Stimulated activated CD8-positive, alpha-beta memory T cell treated with anti-CD3 and anti-CD28 coated beads, Interleukin-2, amount 100 ng/mL, for 1 hour (primary cell): ENCODE measurements at places on chromosomes 5 and 9.

DNA sequence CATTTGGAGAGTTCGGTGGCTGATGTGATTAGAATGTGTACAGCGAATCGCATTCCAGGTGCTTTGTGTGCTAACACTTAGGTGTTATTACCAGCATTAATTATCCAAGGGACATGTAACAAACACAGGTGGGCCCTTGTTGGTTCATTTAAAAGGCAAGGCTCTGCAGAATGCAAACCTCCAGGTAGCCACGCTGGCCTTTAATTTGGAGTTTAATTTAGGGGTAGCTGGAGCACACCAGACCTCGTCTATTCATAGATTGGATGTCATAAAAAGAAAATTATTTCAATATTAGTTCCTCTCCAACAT, 191.1 kb downstream of the MAT2B start:
- DNase-seq = no peak

GRCh38 chr9:68508547-68508946, 32.1 kb downstream of the TMEM252 start:
- DNase-seq = no peak

- no peak for DNase-seq
Measured at GRCh38 chr9:78830301-78830700, 533.4 kb downstream of the PSAT1 start.

DNA sequence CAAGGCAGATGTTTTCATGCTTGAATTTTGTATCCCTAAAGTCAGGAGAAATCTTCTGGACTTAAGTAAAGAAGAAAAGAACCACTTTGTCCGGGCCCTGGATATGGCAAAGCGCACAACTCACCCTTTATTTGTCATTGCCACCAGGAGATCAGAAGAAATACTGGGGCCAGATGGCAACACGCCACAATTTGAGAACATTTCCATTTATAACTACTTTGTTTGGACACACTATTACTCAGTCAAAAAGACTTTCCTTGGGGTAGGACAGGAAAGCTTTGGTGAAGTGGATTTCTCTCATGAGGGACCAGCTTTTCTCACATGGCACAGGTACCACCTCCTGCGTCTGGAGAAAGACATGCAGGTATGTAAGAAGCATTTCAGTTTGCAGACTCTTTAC, 2.3 kb downstream of the TYRP1 start:
- no peak for DNase-seq

DNA sequence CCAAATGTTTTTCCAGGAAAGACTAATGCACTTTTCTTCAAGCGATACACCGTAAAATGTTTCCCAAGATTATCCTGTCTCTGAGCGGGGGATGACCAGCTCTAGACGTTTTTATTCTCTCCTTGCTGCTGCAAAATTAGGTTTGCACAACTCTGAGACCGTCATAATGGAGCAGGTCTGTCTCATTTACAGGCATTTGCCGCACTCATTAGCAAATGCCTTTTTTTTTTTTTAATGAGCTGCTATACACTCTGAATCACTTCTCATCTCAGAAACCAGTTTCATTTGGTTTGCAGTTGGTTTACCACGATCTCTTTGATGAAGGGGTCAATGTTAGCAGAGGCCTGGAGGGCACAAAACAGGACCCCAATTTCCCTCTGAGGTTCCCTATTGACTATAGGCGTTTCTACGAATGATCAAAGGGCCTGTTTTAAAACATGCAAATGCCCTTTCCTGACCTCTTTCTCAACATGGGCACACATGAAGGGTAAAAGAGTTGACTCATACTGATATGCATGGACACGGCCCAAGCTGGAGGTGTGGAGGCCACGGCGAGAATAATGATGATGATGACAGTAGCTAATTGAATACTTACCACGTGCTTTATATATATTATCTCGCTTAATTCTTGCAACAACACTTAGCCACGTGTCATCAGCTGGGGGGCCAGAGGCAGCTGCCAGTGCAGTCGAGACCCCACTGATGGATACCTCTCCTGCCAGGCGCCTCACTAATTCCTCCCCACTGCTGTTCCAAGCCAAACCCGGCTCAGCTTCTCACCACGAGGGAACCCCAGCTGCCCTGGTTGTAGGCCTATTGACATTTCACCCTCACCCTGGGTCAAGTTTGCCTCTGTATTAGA, 89.9 kb upstream of the PTCH1 start:
- DNase-seq = no peak

GRCh38 chr9:37290366-37290939, 132.0 kb upstream of the GRHPR start:
- no peak for DNase-seq

GRCh38 chr9:126293522-126293889, 33.1 kb upstream of the MVB12B start:
- no peak for DNase-seq

DNA sequence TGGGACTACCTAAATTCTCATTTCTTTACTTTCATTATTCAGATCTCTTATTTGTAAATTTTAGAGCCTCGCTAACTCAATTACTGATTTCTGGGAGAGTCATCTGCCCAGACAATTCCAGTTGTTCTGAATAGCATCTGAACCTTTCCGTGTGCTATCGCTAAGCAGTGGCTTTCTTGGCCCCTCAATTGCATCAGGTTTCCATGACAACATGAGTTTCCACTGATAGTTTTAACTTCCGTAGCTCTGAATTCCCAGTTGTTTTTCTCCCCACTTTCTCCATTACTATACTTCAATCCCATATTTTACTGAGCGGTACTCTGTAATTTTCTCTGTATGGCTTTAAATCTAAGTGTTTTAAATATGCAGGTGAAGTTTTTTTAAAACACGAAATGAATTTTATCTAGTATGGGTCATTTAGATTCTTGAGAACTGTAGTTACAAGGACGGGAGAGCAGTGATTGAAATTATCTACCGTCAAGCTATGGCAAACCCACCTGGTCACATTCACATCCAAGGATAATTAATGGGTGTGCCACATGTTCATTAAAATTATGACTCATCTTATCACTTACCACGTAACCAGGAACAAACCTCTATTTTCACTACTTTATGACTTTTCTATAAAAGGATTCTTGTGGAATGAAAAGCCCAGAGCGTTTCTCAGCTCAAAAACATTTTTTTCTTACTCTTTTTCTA, 223.5 kb upstream of the PCSK5 start:
- DNase-seq = no peak

DNA sequence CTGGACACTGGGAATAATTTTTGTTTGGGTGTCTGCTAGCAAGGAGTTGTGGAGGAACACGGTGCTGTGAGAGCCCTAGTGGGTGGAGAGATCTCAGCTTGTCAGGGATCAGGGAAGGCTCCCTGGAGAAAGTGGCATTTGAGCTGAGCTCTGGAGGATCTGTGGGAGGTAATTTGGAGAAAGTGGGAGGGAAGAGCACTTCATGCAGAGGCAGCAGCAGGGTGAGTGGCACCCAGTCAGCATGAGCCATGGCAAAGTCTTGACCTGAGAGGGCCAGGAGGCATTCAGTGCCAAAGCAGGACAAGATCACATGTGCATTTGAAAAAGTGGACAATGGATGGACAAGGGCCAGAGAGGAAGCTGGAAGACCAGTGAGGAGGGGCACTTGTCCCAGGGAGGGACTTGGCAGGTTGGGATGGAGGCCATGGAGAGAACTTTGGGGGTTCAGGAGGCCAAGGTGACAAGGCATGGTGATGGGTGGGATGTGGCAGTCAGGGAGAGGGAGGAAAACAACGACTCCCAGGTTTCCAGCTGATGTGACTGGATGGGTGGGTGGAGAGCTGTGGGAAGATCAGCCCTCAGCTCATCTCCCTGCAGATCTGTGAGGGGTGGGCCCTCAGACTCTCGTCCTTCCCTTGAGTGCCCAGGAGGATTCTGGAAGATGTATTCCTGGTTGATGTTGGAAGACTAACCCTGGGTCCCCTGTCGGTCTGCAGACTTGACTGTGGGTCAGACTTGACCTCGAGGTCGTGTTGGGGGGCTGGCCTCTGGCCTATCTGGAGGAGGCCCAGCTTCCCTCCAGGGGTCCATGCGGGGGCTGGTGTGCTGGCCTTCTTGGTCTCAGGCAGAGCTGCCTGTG, 68.9 kb upstream of the PITX1 start:
- DNase-seq = no peak

DNA sequence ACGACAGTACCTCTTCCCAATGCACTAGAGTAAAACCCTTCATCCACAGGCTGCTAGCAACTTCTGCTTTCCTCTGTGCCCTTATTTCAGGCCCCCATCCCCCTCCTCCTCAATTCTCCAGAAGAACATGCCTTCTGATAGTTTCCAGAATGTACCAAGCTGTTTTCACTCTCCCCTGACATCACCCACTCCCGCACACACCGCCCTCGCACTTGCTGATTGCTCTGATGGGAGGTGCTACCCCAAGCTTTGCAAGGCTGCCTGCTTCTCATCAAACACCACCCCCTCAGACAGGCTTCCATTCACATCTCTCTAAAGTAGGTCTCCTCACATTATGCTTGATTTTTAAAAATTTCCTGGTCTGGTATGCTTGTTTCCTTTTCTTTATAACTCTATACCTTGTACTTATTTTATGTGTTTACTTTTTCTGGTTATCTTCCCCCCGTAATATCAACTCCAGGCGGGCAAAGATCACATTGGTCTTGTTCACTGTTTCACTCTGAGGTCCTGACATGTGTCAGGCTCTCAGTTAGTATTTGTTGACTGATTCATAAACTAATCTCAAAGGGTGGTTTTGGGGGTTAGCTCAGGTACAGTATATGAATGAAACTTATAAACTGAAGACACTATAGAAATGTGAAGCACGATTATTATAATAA, 91.0 kb upstream of the C9orf72 start:
- no peak for DNase-seq

DNA sequence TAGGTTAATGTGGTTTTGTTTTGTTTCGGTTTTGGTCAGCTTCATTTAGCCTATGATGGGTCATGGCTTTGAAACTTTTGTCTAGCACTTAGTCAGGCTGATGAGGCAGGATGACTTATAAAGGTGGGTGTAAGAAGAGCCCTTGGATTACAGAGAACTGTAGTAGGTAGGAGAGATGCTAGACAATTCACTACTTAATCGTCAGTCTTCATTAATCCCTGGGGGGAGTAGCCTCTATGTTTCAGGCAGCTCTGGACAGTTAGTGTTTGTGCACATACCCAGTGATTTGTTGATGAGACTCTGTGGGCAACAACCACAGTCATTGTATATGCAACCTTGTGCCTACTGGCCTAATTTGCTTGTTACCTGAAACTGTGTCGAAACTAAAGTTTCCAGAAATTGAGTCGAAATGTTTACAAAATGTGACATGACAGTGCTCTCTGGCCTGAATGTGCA, 113.3 kb downstream of the MTREX start:
- DNase-seq = no peak

GRCh38 chr5:95393279-95393678, 2.1 kb downstream of the FAM81B start:
- no peak for DNase-seq

- DNase-seq = no peak
Measured at GRCh38 chr9:746661-747434, 94.6 kb upstream of the DMRT1 start.

- DNase-seq = no peak
Measured at GRCh38 chr5:179799644-179799973, 5.8 kb downstream of the LTC4S start.

DNA sequence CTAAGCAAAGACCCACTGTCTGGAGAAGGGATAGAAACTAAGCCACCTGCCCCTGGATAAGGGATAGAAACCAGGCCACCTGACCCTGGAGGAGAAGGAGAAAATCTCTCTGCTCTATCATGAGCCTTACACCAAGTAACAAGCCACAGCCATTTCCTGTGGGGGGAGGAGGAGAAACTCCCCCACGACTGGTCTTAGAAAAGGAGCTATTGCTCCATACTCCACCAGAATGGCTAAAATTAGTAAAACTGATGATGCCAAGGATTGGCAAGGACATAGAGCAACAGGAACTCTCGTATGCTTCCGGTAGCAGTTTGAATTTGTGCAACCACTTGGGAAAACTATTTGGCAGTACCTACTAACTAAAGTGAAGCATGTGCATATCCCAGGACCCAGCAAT, 70.8 kb downstream of the ACTL7B start:
- DNase-seq = no peak

DNA sequence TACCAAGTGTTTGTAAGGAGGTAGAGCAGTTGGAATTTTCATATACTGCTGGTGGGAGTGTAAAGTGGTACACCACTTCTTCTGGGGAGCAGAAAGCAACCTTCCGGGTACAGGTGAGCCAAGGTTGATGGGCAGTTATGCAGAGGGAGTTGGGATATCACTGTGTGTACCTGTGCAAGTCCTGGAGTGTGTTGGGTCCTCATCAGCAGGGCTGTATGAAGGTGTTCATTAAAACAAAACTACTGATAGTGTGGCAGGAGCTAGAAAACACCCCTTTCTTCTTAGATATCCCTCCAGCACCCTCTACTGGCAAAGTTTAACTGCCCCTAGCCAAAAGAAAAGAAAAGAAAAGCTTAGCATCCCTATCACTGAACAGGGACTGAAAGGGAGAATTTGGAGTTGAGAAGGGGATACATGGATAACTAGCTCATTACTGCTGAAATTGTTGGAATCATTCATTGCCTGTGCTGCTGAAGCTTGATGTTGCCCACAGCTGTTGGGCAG, 10.7 kb downstream of the MARCHF6 start:
- DNase-seq = no peak

DNA sequence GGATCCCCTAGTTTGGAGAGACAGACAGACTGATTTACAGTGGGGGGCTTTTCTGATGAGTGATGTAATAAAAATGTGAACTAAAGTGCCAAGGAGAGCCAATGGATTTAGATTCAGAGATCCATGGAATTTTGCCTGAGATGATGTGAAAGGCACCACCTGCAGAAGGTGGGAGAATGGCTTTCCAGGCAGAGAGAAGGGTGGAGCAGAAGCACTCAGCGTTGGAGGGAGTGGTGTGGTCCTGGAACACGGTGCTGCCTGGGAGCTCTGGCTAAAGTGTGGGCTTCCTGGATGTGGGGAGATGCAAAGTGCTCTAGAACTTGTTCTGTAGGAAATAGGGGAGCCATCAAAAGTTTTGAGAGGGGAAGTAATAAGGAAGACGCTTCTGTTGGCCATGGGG, 57.0 kb downstream of the IQGAP2 start:
- DNase-seq = no peak

DNA sequence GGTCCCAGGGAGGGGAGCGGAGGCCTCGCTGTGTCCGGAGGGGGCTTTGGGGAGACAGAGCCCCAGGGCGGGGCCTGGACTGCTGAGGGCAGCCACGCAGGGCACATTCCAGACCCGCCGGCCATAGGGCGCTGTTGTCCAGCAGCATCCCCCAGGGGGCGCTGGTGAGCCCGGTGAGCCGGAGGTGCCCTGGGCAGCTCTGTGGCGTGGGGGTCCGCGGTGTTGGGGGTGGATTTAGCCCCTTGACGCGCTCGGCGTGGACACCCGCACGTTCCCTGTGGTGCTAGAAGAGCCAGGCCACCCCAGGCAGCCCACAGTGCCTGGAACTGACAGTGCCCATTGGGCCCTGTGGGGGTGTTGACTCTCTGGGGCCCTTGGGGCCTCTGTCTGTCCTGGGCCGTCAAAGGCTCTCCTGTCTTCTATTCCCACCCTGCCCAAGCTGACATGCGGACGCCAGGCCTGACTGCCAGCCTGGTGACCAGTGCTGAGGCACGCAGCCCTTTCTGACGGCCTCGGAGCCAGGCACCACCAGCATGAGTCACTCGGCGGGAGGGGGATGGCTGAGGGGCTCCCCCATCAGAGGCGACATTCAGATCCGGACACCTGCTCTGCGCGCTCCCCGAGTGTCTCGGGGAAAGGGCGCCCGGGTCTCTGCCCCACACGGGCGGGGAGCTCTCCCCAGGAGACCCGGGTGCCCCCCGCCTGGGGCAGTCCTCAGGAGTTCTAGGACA, 23.9 kb downstream of the TPPP start:
- peak; percentile 14 for DNase-seq
